ENCODE measurements at places on chromosomes 2 and 18. TPM values are rescaled to one million over a fixed set of nuclear protein-coding genes. Genes with fewer than 3 reads are reported as not detected.

The TMEM178A gene
- total RNA-seq, result 1.0 TPM

The PCBP1 gene
- total RNA-seq, result 155 TPM

The SERPINB3 gene
- not detected for total RNA-seq

The SIX3 gene
- not detected for total RNA-seq

The CRYGD gene
- total RNA-seq, result not detected

The TTR gene
- not detected for total RNA-seq

The DPYSL5 gene
- total RNA-seq, result not detected

The IL18RAP gene
- total RNA-seq, result not detected

The CROCC2 gene
- 0.12 TPM for total RNA-seq

The ANKRD62 gene
- total RNA-seq, result not detected

The GALNT5 gene
- 11.3 TPM for total RNA-seq

The CD207 gene
- not detected for total RNA-seq

The R3HDM1 gene
- 21.7 TPM for total RNA-seq

The G6PC2 gene
- not detected for total RNA-seq

The CFAP221 gene
- total RNA-seq, result not detected

The SLC16A14 gene
- not detected for total RNA-seq

The C2orf81 gene
- 4.9 TPM for total RNA-seq

The NT5C1B gene
- 0.10 TPM for total RNA-seq

The ICA1L gene
- 5.1 TPM for total RNA-seq

The DNAJC5G gene
- not detected for total RNA-seq

The ABCG5 gene
- not detected for total RNA-seq

The STARD6 gene
- not detected for total RNA-seq

The LRP2 gene
- total RNA-seq, result not detected

The OTOS gene
- total RNA-seq, result not detected

The DCDC2C gene
- not detected for total RNA-seq

The SPC25 gene
- total RNA-seq, result 0.44 TPM

All from cardiac ventricle fibroblast (primary cell).